ENCODE measurements at places on chromosomes 7 and 10. TPM values are rescaled to one million over a fixed set of nuclear protein-coding genes. Genes with fewer than 3 reads are reported as not detected.

DNA sequence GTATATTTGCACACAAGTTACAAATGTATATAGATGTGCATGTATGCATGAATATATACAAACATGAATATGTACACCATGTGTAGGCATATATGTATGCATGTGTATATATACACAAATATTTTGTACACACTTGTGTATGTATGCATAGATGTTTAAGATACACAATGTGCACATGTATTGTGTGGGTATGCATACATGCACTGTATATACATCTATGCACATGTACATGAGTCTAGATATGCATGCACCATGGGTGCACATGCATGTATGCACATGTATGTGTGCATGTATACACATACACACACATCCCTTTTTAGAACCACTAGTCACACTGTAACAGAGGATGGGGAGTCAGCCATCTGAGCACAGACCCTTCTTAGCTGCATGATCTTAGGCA is 249.4 kb downstream of the COBL start:
- no peak for DNase-seq

The CALHM1 gene
- total RNA-seq: not detected

The GNAT3 gene
- total RNA-seq: not detected

DNA sequence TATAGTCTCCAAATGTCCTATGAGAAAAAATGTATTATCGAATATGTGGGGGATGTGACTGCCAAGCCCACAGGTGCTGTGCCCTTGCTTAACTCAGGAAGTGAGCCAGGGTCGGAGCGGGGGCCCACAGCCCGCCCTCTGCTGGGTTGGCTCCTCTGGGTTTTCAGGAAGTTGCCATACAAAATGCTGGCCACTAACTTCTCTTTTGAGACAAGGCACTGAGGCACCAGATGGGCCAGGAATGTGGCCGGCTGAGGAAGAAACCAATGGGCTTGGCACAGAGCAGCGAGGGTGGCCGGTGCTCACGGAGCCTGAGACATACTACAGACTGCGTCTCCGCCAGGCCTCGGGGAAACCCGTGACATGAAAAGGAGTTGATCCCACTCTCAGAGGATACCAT is 58.9 kb downstream of the FAM53B start:
- peak; percentile 33 for DNase-seq

DNA sequence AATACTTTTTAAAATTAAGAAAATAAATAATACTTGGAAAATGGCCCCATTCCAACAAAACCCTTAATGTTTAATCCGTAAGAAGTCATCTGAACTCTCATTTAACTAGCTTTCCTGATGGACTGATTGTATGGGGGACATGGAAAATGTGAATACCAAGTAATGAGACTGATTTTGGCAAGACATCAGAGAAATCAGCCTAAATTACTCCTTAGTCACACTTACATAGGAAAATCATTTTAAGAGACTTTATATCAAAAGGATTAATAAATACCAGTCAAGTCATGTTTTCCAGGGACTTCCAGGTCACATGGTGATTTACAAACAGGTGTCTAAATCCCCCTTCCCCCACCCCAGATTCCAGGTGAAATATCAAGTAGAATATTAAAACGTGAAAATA is 58.2 kb downstream of the GRM8 start:
- DNase-seq: no peak

- peak; percentile 59 for DNase-seq
These were observed 12.7 kb downstream of the LMTK2 start for GRCh38 chr7:98119256-98119918.

DNA sequence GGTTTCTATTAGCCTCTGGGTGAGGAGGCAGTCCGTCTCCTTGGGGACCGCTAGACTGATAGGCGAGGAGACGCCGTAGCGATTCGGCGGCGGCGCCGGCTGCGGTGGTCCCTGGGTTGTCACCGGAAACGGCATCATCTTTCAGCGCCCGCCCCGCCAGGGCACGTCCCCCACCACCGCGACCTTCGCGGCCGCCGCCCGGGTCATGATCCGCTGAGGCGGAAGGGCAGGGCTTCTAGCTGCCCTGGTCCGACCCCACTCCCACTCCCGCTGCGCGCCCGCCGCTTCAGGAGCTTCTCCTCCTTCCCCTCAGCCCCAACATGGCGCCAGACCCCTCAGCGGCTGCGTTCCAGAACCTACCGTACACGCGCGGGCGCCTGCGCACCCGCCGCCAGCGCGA is at the start of gene PAPOLB:
Gene PAPOLB, minus strand, starts transcription at position 358 of the 400 bp plus-strand sequence. Its CDS starts 220 bp downstream, at position 138.
- DNase-seq: no peak

- no peak for DNase-seq
These were observed 40.2 kb downstream of the SEMA3E start for GRCh38 chr7:83608716-83609115.

- no peak for DNase-seq
These were observed 7.8 kb upstream of the DLX6 start for GRCh38 chr7:96997512-96998032.

The LIPN gene
- total RNA-seq: not detected

DNA sequence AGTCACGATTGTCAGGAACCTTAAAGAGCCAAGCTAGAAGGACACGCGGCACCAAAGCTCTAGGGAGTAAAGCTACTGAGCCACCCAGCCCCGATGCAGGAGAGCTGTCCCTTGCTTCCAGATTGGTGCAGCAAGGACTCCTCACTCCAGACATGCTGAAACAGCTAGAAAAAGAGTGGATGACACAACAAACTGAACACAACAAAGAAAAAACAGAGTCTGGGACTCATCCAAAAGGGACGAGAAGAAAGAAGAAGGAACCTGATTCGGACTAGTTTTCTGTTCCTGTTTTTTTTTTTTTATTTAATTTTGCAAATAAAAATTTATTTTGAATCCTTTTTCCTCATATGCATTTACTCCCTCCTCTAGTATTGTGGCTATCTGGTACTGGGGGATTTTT is 11.4 kb upstream of the HKDC1 start:
- no peak for DNase-seq

DNA sequence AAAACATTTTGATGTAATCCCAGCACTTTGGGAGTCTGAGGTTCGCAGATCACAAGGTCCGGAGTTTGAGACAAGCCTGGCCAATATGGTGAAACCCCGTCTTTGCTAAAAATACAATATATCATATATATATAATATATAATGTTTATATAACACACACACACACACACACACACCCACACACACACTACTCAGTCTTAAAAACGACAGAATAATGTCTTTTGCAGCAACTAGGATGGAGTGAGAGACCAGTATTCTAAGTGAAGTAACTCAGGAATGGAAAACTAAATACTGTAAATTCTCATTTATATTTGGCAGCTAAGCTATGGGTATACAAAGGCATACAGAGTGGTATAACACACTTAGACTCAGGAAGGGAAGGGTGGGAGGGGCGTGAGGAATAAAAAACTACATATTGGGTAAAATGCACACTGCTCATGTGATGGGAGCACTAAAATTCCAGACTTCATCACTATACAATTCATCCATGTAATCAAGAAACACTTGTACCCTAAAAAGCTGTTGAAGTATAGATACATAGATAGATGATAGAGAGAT is 231.2 kb upstream of the SEMA3A start:
- no peak for DNase-seq

- no peak for DNase-seq
These were observed 157.2 kb upstream of the CELF2 start for GRCh38 chr10:10860455-10860976.

DNA sequence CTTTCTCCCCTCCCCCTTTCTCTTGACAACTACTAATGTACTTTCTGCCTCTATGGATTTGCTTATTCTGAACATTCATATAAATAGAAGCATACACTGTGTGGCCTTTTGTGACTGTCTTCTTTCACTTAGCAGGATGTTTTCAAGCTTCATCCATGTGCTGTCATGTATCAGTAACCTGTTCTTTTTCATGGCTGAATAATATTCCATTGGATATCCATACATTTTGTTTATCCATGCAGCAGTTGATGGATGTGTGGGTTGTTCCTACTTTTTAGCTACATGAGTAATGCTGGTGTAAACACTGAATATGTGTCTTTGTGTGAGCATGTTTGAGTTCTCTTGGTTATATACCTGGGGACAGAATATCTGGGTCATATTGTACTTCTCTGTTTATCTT is 107.6 kb downstream of the TRRAP start:
- no peak for DNase-seq

DNA sequence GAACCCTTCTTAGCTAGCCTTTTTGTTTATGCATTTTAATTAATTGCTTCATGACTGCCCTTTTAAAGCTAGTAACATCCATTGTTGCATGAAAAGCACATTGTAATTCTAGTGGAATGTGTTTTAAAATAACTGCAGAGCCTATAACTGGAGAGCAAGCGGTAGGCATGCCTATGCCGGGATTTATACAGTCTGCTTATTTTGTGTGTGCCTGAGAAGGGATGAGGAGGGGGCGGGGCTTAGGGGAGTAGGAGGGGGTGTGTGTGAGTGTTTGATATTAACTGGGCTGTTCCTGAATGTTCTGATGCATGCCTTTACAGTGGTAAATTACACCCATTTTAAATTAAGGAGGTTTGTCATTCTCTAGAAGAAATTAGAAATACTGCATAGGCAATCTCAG is 208.1 kb downstream of the TCF7L2 start:
- DNase-seq: no peak

GRCh38 chr10:104680467-104681401 is 39.6 kb downstream of the SORCS3 start:
- no peak for DNase-seq

DNA sequence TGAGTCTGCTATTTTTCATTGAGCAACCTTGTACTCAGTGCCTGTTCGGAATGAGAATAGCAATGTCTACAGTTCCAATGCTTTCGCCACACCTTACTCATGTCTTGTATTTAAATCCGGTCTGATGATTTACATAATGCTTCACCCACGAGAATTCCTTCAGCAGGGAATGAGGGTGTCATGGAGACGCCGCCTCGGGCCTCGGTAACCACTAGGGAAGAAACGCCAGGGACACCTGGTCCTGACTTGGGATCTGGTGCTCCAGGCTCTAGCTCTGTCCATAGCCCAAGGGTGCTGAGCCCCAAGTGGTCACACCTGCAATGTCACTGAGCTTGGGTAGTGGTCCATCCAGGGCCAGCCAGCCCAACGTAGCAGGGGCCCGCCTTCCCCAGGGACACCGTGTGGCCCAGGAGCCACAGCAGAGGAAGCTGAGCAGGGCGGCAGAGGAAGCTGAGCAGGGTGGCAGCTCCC is 37.4 kb downstream of the PRKAG2 start:
- no peak for DNase-seq

The FAM25C gene
- not detected for total RNA-seq

DNA sequence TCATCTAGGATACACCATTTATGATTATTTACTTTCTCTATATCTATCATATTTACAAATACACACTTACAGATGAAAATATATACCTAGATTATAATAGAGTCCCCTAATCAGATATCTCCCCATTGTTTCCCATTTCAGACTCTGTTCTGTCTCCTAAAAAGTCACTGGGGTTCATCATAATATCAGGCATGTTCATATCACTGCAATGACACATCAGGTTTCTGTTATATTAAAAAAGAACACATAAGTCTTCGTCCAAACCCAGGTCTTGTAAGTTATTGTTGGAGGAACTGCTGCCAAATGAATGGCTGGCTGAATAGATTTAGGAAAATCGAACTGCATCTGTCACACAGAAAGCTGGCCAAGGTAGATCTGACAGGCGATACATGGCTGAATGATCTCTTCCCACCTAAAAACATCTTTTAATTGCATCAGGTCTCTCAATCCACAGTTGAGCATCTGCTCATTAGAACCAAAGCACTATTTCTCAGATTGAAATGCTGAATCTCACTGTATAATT is 178.7 kb downstream of the CACNA2D1 start:
- no peak for DNase-seq

- DNase-seq: no peak
These were observed 277.0 kb downstream of the WDR11 start for GRCh38 chr10:121128164-121128563.

The CTAGE15 gene
- total RNA-seq: not detected

The ELAPOR2 gene
- 84.1 TPM for total RNA-seq

The PODXL gene
- total RNA-seq: 75.0 TPM

DNA sequence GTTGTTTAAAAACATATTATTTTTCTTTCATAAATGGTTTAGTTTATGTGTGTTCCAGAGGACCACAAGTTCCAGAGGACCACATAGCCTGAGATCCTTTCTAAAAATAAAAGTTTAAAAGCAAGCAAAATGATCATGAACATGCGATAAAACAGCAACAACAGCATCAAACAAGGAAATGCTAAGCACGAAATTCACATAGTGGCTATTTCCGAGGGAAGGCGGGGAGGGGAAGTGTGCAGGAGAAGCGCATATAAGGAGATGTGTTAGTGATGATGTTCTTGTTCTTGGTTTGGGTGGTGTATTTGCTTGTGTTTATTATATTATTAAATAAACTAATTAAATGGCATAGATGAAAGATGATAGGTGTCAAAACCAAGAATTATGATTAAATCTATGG is 1.2 kb downstream of the TBATA start:
- DNase-seq: no peak

- no peak for DNase-seq
These were observed 34.4 kb downstream of the BCAP29 start for GRCh38 chr7:107614425-107614824.
